ENCODE measurements at places on chromosomes 13 and 19.

- DNase-seq = no peak
Measured at GRCh38 chr19:6087074-6087571, 23.2 kb downstream of the RFX2 start.

DNA sequence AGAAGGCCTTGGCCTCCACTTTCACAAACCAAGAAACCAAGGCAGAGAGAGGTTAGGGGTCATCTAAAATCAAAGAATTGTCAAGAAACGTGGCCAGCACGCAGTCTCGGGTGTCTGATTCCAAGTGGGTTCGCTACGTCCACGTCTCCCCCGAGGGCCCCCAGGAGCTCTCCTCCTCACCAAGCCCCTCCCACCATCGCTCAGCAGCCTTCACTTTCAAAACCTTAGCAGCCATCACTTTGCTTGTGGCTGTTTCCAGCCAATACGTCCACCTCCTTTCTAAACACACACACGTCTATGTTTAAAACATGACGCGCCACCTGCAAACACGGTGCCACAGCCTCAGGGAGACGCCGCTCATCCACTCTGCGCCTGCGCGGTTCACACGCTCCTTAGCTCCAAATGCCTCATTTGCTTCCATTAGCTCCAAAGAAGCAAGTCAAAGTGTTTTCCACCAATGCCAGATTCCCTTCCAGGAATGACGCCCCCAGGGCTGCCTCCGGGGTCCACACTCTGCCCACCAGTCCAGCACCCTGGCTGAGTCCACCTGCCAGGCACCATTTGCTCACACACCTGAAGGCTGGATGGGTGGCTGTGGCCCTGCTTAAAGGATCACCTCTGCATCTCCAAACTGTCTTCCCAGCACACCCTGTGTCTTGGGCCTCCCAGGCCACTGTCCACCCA is 5.5 kb downstream of the RASA3 start:
- DNase-seq = no peak

DNA sequence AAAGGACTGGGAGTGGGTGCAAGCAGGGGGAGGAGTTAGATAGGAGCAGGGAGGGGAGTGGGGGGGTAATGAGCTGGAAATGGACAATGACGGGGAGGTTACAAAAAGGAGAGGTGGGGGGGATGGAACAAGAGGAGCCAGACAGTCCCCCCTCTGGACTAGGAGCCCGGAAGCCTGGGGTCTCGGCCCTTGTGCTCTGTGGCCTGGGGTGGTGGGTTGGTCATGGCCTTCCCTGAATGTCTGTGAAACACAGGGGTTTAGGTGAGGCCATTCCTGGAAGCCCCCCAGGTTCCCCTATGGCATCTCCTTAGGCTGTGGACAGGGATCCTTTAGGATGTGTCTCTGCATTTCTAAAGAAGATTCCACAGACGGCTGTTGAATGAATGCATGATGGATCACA is 12.1 kb downstream of the KCNC3 start:
- DNase-seq = no peak

GRCh38 chr13:60619461-60619860 is 222.4 kb downstream of the TDRD3 start:
- DNase-seq = no peak

GRCh38 chr13:22690756-22691155 is 490.0 kb upstream of the SGCG start:
- no peak for DNase-seq

GRCh38 chr13:111539791-111540446 is 219.5 kb downstream of the TEX29 start:
- DNase-seq = no peak

GRCh38 chr13:40221460-40222201 is 444.8 kb downstream of the FOXO1 start:
- DNase-seq = peak; percentile 83

- DNase-seq = no peak
Measured at GRCh38 chr19:15321739-15322138, 10.6 kb downstream of the BRD4 start.

DNA sequence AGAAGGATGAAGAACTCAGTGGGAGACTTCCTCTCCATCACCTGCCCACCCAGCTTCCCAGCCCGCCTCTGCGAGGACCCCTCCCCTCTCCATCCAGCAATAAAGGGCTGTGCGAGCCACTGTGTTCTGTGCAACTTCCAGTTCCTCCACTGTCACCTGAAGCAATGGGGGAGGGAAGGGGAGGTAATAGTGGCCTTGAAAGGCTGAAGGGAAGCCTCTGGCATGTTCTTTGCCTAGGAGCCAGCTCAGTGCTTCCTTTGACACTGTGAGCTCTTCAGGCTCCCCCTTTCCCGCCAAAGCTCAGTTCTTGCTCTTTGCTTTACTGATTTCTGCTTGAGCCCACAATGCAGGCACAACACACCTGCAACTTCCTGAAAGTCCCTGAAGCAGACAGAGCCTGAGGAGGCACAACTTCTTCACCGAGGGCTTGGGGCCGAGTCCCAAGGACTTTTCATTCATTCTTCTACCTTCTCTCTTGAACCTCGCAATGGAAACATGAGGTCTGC is 73.2 kb upstream of the DOCK9 start:
- DNase-seq = no peak

DNA sequence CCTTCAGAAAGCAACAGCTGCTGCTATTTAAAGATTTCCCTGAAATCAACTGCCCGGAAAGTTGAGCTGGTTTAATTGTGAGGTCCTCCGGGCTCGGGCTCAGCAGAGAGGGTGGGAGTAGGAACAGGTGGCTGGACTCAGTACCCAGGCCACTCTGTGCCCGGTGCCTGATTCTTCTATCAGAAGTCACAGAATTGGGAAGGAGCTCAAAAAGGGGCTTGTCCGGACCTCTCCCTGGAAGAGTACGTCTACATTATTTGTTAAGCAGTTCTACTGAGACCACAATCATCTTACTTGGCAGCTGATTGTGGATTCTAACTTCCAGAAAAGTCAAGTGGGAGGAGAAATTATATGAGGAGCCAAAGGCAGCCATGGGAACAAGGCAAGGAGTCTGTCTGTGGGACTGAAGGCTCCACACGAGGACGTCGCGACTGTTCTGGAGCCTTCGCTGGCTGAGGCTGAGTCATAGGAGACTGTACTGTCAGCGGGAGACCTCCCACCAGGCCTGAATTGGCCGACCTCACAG is 91.7 kb upstream of the ANKRD10 start:
- no peak for DNase-seq

- DNase-seq = no peak
Measured at GRCh38 chr13:71278512-71278911, 588.5 kb downstream of the DACH1 start.

GRCh38 chr13:59801107-59801880 is 362.4 kb downstream of the DIAPH3 start:
- no peak for DNase-seq

GRCh38 chr13:64154514-64154913 is 2738.9 kb upstream of the PCDH20 start:
- no peak for DNase-seq

DNA sequence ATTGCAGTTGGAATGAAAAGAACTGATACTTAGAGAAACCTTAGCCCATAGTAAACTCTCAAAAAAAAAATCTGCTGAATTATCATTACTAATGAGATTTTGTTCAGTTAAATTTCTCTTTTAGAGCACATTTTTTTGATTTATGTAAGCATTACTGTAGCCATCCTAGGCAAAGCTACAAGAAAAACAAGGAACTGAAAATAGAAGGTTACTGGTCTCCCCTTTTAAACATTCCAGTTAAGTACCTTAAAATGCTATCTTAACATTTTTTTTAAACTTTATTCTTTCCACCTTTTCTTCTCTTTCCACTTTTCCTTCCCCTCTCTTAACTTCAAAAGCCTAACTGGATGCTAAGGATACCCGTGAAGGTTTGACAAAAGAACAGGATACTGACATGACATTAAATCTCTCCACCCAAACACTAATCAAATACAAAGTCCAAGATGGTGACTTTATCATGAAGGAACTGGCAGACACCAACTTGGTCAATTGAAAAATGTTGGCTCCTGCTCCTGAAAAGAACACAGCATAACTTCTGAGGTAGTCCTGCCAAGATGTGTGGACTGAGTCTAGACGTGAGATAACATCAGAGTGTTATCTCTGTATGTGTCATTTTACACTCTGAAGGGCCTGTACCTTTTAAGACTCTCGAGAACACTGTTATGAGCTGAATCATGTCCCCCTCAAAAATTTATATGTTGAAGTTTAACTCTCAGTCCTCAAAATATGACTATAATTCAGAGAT is 29.5 kb upstream of the SACS start:
- no peak for DNase-seq

- no peak for DNase-seq
Measured at GRCh38 chr19:16333001-16333586, 8.5 kb downstream of the KLF2 start.

- no peak for DNase-seq
Measured at GRCh38 chr13:53920916-53921315, 892.3 kb downstream of the OLFM4 start.

- no peak for DNase-seq
Measured at GRCh38 chr19:13804830-13805683, 9.8 kb downstream of the ZSWIM4 start.

DNA sequence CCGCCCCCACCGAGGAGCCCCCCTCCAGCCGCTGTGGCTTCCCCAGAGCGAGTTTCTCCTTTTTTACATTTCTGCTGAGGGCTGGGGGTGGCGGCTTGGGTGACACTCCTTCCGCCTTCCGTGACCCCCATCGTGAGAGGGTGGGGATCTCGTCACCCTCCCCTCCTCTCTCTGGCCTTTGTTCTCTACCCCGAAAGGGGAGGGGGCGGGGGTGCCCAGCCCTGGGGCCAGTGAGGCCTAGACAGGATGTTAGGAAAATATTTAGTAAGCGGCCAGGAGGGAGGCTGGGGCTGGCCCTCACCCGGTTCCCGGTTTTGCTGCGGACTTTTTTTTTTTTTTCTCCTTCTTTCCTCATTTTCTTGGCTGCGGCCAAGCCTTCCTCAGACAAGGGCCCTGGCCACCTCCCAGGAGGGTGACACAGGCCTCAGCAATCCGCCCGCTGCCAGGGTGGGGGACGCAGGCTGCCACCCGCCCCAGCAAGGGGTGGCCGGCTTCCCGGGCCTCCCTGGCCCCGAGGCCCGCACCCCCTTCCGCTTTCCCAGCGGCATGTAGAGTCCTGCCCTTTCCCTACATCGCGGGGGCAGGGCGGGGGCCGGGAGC is 3.9 kb downstream of the MIDN start:
- DNase-seq = peak; percentile 94

- no peak for DNase-seq
Measured at GRCh38 chr13:98752467-98753290, at the start of gene SLC15A1. Gene SLC15A1, minus strand, starts transcription at chr13:98752672. Its CDS starts 74 bp downstream, at chr13:98752598.

GRCh38 chr19:32233885-32234284 is 111.5 kb upstream of the ZNF507 start:
- DNase-seq = no peak

- peak; percentile 83 for DNase-seq
Measured at GRCh38 chr13:52599037-52599847, 43.0 kb upstream of the HNRNPA1L2 start.

GRCh38 chr13:30826911-30827577 is 79.0 kb upstream of the MEDAG start:
- DNase-seq = no peak

- DNase-seq = peak; percentile 51
Measured at GRCh38 chr13:79837741-79838450, 356.9 kb downstream of the NDFIP2 start.

GRCh38 chr19:16095071-16095571 is 16.6 kb upstream of the RAB8A start:
- no peak for DNase-seq

GRCh38 chr19:15563325-15563794 is 51.7 kb upstream of the CYP4F8 start:
- DNase-seq = peak; percentile 20

DNA sequence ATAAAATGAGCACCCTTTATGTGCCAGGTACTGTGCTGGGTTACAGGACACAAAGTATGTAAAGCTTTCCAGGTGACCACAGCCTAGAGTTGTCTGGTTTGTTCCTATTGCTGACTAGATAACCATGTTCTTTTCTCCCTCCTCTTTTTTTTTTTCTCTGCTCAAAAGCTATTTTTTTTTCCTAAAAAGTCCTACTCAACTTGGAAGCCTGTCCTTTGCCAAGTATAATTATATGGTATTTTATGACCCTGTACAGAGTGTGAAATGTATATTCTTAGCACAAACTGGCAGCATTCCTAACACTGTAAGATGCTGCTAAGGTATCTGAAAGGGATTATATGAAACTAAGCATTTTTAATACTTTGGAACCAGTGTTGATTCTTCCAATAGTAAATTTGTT is 171.0 kb downstream of the GPC6 start:
- no peak for DNase-seq

GRCh38 chr19:41951686-41952172 is 7.4 kb downstream of the RABAC1 start:
- DNase-seq = peak; percentile 48

DNA sequence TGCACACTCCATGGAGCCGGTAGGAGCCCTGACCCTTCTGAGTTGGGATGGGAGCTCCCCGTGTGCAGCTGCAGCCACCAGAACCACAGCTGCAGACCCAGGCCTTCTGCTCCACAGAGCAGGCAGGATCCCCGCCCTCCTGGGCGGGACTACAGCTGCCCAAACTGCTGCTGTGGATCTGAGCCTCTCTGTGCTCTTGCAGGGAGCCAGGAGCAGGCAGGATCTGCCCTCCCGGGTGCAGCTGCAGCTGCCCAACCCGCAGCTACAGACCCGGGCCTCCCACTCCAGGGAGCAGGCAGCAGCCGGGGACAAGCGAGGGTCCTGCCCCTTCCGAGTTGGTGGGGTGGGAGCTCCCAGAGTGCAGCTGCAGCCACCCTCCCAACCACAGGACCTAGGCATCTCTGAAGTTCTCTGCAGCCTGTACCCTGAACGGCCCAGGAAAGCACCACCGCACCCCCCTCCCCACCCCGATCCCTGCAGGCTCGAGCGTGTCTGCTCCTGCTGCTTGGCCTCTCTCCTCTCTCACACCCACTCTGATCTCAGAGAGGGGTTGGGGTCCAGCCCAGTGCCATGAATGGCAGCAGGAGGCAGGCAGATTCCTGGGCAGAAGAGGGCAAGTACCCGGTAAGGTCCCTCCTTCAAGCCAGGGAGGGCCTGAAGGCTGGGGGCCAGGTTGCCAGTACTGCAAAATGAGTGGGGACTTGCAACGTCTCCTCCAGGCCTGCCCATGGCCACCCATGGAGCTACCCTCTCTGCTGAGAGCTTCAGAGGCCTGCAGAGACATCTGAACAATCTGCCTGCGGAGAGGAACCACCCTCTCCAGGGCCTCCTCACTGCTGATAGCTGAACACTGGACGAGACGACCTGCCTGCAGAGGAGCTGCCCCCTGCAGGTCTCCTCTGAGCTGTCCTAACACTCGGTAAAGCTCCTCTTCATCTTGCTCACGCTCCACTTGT is 16.4 kb upstream of the EMP3 start:
- DNase-seq = no peak

DNA sequence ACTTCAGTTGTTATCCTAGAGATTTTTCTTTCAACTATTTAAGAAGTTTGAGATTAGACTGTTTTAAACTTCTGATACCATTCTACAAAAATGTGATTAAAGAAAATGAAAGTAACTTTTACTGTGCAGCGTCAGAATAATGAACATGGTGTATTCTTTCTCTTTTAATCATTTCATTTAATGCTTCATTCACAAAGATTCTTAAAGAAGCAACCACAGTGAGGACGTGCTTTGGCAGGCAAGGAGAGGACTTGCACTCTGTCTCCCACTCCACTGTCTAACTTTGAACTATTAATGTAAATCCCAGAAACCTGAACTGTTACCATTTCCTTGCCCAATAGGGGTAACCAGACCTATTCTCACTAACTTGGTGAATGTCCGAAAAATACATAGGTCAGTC is 137.0 kb downstream of the KCNRG start:
- DNase-seq = no peak

Measured in mammary epithelial cell (primary cell).